ENCODE measurements at places on chromosomes 16 and 17.

DNA sequence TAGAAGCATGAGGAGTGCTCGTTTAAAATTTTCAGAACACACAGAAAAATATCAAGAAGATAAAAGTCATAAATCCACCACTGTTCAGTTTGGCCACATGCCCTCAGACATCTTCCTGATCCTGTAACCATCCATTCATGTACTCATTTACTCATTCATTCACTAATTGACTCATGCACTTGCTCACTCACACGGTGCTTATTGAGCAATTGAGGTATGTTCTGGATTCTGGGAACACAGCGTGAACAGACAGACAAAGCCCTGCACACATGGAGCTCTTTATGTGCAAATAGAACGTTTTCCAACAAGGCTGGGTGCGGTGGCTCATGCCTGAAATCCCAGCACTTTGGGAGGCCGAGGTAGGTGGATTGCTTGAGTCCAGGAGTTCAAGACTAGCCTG is 10.2 kb upstream of the NATD1 start:
- DNase-seq, result no peak

GRCh38 chr17:17818088-17818526 is 18.7 kb downstream of the SREBF1 start:
- no peak for DNase-seq

DNA sequence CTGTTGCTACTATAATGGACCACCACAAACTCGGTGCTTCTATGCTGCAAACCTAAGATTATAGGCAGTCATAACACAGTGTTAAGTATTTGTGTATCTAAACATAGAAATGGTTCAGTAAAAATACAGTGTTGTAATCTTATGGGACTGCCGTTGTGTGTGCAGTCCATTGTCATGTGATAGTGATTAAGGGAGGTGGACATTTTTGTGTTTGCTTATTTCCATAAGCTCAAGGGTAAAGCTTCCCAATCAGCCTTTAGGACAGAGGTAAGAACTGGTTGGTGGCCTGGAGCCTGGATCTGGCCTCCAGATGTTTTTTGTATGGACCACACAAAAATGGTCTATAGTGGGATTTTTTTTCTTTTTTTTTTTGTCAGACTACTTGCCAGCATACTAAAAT is 29.9 kb downstream of the WWOX start:
- DNase-seq, result no peak

GRCh38 chr16:24119807-24120206 is 136.3 kb upstream of the CACNG3 start:
- no peak for DNase-seq

GRCh38 chr17:76431509-76431908 is 21.4 kb downstream of the UBE2O start:
- no peak for DNase-seq

DNA sequence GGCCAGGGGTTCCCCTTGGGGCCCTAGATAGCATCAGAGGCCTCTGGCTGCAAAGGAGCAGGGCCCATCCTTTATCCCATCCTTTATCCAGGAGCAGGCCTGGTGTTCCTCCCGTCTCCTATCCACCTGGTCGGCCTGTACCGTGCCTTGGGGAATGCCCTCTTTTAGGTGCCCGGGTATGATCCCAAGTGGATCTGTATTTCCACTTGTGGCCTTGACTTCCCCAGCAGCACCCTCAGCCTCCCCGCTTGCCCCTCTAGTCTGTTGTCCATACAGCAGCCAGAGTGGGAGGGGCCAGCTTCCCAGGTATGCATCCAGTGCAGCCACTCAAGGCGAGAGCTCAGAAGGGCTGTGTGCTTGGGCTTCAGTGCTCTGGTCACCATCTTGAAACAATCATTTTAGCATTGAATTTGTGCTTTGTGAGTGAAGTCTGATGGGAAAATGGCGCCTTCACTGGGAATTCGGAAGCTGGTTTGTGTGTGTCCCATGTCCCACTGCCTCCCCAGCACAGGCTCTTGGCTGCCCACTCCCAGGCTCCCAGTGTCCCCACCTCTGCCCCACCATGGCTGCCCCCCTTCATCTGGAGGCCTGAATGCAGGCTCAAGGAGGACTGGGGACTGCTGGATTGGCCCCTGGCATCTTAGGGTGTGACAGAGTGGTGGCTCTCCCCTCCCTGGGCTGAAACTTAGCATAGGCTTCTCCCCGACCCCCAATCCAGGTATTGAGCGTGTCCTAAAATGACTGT is 3.3 kb upstream of the RNF112 start:
- DNase-seq, result no peak

GRCh38 chr17:39926588-39927100 is 757 bp downstream of the ORMDL3 start:
- peak; percentile 46 for DNase-seq
